ENCODE measurements at places on chromosomes 16 and 17.
A peak's percentile ranks its signal among the peaks of the same experiment; 100 is the strongest.

DNA sequence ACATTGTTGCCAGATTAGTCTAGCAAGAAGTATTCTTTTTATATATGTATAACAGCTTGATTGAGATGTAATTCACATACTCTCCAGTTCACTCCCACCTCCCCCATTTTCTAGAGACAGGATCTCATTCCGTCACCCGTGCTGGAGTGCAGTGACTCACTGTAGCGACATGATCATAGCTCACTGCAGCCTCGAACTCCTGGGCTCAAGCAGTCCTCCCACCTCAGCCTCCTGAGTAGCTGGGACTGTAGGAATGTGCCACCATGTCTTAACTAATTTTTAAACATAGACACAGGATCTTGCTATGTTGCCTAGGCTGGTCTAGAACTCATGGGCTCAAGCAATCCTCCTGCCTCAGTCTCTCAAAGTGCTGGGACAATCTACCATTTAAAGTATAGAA, 3.3 kb upstream of the RSAD1 start:
- no peak for DNase-seq

DNA sequence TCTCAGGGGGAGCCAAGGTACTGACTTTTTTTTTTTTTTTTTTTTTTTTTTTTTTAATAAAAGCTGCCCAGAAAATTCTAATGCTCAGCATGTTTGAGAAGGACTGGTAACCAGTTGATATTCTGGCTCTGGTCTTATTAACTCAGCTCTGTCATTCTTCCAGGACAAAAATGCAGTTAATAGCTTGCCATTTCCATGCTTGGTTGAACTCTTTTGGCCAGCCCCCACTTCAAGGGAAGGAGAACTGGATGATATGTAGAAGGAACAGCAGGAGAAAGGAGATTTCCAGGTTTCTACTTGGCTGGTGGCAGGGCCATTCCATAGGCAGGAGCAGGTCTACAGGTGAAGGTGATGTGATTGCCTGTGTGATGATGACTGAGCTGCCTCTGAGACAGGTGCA, 59.2 kb upstream of the TANC2 start:
- DNase-seq, result no peak

GRCh38 chr17:77475016-77475976, 334.5 kb downstream of the SEC14L1 start:
- peak; percentile 22 for DNase-seq

DNA sequence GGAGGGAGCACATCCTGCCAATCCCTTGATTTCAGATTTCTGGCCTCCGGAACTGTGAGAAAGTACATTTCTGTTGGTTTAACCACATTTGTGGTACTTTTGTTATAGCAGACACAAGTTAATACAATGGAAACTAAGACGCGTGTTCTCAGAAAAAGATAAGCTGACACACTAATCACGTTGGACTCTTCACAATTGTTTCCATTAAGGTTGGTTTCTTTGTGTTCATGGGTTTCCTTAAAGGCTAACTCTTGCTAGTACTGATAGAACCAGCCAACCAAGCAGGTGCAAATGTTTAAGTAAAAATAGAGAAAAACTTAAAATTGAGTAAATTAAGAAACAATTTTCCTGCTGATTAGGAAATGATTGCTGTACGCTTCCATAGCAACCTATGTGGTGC, 59.4 kb downstream of the CMC2 start:
- DNase-seq, result no peak

DNA sequence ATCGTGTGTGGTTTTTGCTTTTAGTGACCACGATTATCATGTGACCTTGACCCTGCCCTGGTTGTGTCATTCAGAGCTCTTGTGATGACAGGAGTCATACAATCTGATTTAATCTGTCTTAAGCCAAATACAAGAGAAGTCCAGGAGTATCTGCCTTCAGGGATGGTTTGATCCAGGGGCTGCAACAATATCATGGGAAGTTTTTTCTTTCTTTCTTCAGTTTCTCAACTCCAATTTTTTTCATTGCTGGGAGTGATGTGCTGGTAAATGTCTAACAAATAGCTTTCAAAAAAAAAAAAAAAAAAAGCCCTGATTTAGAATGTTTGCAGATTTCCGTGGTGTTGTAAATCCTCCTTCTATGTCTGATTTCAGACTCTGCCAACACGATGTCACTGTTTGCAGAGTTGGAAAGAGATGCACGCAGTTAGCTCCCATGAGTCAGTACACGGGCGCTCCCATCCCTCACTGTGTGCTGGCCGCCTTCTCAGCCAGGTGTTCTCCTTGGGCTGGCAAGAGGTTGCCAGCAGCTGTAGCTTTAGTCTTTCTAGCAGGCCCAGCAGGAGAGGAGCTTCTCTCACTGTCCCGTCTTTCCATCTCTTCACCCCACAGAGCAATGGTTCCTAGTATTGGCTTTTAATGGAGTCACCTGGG, 229.7 kb downstream of the SNX29 start:
- no peak for DNase-seq

DNA sequence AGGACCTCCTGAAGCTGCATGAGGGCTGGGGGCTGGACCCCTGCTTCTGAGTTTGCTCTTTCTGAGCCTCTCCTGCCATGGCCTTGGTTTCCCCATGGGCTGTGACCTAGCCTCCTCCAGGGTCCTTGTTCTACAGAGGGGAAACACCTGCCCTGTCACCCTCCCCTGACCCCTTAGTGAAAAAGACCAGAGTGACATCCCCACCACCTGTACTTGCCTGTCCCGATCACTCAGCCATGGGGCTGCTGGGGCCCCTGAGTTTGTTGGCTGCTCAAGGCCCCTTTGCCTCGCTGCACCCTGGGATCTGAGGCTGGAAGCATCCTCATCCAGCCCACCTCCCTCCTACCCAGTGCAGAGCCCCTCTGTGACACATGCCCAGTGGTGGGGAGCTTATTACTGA, 800 bp downstream of the NOD2 start:
- no peak for DNase-seq

GRCh38 chr17:51346218-51346982, 86.1 kb downstream of the UTP18 start:
- no peak for DNase-seq

DNA sequence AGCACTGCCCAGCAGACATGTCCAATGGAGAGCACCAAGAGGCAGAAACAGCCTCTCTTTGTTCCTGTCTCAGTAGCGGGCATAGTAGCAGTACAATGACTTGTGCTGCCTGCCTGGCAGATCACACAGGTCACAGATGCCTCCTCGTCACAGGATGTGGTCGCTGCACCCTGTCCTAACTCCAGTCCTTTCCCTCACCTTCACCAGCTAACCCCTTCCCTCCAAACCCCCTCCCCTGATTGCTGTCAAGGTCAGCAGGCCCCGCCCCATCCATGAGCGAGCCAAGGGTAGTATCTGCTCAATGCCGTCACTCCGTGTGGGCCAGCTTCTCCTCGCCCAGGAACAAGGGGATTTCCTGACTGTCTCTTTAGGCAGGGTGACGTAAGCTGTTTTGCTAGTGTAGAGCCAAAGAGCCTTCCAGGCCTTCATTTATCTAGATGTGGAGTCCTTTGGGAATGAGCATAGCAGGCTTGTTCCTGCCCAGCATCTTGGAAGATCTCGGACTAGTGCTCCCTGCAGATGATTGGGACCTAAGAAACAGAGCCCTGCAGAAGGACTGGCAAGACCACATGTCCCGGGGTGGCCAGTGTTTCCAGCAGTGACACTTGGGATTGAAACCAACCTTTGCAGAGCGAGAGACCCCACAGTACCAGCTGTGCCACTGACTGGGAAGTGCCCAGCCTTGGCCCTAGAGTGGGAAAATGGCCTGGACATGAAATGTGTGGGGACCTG, 75.9 kb upstream of the TNRC6C start:
- DNase-seq, result peak; percentile 50

DNA sequence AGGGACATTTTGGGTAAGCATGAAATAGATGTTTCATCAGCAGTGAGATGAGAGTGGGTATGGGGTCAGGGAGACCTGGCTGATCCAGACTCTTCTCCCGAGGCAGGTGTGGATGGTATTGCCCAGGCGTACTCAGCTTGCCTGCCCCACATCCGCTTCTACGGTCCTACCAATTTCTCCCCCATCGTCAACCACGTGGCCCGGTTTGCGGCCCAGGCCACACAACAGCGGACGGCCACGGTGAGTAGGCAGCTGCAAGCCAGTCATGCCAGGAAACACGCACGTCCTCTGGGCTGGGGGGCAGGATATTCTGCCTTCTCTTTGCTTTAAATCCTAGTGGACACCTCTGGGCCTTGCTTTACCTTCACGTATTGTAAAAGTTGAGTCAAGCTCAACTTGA, 44.7 kb downstream of the CPNE2 start:
- no peak for DNase-seq

DNA sequence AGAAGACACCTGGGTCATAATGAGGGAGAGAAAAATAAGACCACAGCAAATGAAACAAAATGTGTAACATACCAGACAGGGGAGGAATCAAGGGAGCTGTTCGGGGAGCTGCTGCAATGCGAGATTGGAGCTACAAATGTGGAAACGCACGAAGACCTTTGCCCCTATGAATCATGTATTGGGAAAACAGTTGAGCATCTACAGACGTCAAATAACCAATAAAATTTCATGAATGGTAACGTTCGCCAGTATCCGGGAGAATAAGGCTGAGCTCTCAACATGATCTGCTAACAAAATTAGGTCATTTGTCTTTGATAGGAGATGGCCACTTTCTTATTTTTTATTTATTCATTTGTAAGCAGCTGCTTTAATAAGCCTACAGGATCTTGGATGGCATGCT, 486.2 kb upstream of the RBFOX1 start:
- DNase-seq, result no peak

DNA sequence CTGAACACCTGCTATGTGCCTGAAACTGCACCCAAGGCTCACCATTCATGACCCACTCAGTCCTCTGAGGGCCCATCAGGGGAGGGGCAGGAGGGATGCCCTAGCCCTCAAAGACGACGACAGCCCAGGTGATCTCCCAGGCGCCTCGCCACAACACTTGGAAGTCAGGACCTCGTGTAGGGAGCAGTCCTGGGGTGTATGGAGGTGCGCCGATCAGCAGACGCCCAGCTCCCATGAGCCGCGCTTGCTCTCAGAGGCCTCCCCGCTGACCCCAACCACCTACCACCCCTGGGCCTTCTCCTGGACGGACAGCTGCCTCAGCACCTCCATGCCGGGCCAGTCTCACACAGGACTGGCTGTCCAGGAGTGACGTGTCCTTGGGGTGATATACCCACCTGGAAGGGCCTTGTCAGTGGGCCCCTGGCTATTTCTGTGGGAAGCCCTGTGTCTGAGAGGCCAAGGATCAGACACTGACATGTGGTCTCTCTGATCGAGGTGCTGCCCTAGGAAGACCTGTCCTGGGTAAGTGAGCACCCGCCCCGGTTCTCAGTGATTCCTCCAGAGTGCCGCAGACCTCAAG, 26.7 kb downstream of the KDM8 start:
- no peak for DNase-seq

DNA sequence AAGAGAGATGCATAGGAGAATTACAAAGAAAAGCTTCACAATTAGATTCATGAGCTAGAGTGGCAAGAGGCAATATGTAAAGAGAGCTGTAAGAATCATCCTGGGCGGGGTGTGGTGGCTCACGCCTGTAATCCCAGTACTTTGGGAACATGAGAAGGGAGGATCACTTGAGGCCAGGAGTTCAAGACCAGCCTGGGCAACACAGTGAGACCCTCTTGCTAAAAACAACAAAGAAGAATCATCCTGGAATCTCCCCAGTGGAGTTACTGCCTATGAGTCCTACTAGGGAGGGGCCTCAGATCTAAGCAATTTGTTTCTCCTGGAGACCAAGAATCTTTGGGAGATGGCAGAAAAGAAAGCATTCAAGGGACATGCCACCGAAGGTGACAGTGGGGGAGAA, 119.1 kb downstream of the HIC1 start:
- no peak for DNase-seq

DNA sequence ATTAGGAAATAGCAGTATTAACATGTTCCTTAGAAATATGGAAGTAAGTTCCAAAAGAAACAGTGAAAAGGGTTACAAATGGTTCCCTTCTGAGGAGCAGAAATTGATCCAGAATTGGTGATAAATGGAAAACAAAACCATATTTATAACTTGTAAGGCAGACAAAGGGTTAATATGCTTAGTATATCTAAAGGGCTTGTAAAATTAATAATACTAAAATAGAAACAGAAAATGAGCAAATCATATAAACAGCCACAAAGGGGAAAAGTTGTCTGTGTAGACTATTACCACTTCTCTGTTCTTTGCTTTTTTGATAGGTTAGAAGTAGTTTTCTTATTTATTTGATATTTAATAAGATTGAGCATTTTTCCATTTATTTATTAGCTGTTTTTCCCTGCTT, 64.4 kb downstream of the NFATC3 start:
- no peak for DNase-seq

GRCh38 chr16:22948058-22948602, 134.2 kb downstream of the HS3ST2 start:
- DNase-seq, result no peak

GRCh38 chr17:82085931-82086764, 11.9 kb downstream of the FASN start:
- no peak for DNase-seq
